ENCODE measurements at places on chromosomes 1 and 21. TPM values are rescaled to one million over a fixed set of nuclear protein-coding genes. Genes with fewer than 3 reads are reported as not detected.
A peak's percentile ranks its signal among the peaks of the same experiment; 100 is the strongest.

AMY1B gene
- total RNA-seq: not detected

FCRL3 gene
- total RNA-seq: 0.05 TPM

- DNase-seq: no peak
Measured at GRCh38 chr1:153698923-153699714, 20.6 kb downstream of the NPR1 start.

GRCh38 chr21:36994501-36995158 is 11.9 kb upstream of the RIPPLY3 start:
- no peak for DNase-seq

GRCh38 chr1:96872757-96873156 is 151.2 kb downstream of the PTBP2 start:
- DNase-seq: no peak

RGS4 gene
- not detected for total RNA-seq

GRCh38 chr1:64479874-64480273 is 9.9 kb downstream of the CACHD1 start:
- no peak for DNase-seq

- no peak for DNase-seq
Measured at GRCh38 chr1:179146476-179146875, 64.6 kb downstream of the TOR3A start.

- DNase-seq: no peak
Measured at GRCh38 chr1:186798960-186799688, 29.6 kb upstream of the PLA2G4A start.

HLX gene
- total RNA-seq: 5.1 TPM

DNA sequence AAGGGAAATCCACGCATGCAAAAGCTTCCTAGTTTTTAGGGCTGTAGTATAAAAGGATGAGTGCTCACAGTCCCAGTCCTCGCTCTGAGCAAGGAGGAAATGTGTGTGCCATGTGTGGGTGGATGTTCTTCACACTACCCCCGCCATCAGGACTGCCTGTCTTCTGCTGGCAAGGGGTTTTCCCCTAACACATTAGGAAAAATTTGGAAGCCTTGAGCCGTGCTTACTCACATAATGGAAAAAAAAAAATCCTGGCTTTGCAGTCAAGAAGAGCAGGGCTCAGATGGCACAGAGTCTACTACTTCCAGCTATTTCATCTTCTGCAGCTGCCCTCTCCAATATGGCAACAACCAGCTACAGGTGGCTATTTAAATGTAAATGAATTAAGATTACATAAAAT is 363.1 kb downstream of the PLPP3 start:
- DNase-seq: no peak

GRCh38 chr1:19478322-19478721 is 7.0 kb downstream of the CAPZB start:
- DNase-seq: no peak

DNA sequence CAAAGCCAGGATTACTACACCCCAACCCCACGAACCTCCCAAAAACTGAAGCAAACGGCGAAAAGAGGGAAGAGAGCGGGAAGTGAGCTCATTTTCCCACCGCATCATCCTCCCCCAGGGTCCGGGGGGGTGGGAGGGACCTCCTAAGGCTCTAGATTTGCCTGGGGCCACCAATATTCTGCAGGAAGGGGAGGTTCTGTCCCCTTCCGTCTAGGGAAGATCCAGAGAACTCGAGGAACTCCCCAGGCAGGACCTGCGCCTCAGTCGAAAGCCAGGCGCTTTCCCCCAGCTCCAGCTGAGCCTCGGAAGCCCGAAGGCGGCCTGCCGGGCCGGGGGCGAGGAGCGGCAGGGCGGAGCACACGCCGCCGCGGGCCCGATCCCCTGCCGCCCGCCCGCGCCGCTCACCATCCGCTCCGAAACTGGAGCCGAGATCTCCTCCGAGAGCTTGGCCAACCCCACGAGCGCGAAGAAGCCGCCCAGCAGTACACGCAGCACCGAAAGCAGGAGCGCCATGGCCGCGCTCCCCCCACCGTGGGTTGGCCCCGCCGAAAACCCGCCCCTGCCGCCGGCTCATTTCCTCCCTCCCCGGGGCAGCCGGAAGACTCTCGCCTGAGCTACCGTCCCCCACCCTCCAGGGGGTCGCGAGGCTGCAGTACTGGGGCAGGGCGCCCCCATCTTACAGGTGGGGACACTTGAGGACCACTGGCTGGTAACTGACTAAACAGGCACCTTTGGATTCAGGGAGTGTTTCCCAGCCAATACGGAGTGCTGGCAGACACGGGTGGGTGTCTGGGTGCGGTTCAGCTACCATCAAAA is at the start of gene TMEM35B:
Gene TMEM35B, minus strand, starts transcription at position 555 of the 816 bp plus-strand sequence. Its CDS starts 42 bp downstream, at position 513.
- DNase-seq: peak; percentile 81

PCBP3 gene
- 8.2 TPM for total RNA-seq

- DNase-seq: no peak
Measured at GRCh38 chr1:196684476-196684875, 32.6 kb downstream of the CFH start.

DNA sequence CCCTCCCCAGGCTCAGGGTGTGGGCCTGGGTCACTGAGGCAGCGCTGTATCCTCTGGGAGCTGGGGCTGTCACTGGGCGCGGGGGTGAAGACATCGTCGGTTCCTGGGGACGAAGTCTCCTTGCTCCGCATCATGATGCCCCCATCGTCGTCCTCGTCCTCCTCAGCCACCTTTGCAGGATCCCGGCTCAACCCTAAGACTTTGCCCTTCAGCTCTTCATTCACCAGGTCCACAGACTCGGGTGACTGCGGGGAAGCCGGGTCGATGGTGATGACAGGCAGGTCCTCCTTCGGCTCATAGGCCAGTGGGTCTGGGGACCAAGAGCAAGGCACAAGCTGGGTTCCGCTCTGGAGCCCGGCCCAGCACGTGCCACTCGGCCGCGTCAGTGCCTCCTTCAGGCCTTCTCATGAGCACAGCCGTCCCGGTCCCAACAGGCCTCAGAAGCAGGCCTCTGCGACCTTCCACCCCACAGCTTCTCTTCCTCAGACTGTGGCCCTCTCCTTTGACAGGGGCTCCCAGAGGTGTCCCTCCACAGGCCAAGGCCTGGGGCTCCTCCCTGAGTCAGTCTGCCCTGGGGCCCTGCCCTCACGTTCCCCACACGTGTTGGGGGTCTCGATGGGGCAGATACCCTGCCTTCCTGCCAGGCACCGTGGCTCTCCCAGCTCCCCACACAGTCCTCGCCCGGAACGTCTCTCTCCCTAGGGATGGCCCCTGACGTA is 54.4 kb downstream of the SLC9A1 start:
- DNase-seq: no peak

DNA sequence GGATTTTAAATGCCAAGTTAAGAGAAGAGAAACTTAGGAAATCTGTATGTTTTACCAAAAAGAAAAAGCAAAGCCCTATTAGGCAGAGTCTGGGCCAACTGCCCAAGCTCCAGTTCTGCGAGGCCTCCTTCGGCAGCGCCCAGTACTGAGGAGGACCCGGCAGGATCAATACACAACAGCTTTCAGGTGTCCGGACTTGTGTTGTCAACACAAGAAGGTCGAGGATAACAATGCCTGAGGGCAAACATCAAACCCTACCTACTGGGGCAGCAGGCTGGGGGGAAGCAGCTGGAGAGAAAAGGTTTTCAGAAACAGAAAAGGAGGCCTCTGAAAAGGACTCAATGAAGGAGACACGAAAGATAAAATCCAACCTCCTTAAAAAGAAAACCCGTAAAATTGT is 98.1 kb upstream of the GJB5 start:
- no peak for DNase-seq

DNA sequence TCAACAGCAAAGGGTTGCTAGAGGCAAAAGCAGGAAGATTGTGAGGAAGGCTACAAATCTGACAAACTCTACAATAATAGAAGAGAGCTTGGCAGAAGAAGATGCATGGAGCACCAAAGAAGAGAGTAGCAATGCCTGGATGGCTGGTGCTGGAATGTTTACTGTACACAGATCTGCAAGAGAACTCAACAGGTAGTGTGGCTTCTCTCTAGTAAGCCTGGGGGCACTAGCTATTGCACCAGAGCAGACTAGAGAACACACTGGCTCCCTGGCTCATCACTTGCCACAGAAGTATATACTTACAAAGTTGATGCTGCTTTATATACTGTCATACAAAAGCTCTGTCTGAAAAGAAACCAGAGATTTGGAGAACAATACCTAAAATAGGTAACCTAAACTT is 475.0 kb upstream of the NCAM2 start:
- DNase-seq: no peak

Data from activated T-helper 1 cell treated with anti-CD3 and anti-CD28 coated beads, Interleukin-12 subunit alpha, Interleukin-12 subunit beta, Interleukin-2, Interleukin-4 antibody, amounts not matched to agents 30 ng/mL and 10 ng/mL and 1 ng/mL, durations not matched to agents 14 hours and 24 hours and 36 hours (primary cell).